Hepatic stellate cell (primary cell): ENCODE measurements at places on chromosomes 7 and 10.

GRCh38 chr7:137915266-137915665, 68.5 kb upstream of the DGKI start:
- no peak for DNase-seq

- peak; percentile 42 for DNase-seq
Measured at GRCh38 chr10:119742947-119743648, 17.2 kb downstream of the INPP5F start.

DNA sequence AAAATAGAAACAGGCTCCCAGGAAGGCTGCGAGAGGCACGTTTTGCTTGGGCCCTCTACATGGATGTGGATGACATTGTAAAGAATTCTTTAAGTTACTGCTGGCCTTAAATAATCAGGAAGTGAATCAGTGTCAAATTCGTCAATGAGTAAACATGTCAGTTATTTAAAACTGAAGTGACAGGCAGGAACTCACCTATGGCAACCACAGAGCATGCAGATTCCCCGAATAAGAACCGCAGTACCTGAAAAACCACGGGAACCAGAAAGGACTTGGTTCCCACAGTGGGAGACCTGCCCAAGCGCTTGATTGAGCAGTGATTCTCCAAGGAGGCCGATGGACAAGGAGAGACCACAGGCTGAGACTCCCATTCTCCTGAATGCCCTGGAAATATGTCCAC, 351.2 kb upstream of the AKR1E2 start:
- no peak for DNase-seq

- DNase-seq = no peak
Measured at GRCh38 chr7:4307316-4308204, 374.5 kb upstream of the FOXK1 start.

GRCh38 chr7:102908676-102909075, 4.1 kb upstream of the LRRC17 start:
- DNase-seq = no peak

DNA sequence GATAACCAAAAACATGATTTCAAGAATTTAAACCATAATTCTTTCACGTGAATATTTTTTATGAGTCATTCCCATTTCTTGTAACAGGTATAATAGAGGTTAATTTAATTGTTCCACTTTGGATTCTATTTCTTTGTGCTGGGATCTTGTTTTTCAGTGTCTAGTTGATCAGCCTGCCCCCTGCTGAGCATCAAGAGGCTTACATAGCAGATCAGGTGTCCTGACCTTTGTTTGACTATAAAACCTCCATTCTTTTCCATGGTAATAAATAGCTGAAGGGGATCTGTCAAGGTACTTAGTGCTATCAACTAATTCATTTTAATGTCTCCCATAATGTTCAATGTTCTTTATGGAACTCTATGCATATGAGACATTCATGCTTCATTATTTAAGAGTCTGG, 4.9 kb downstream of the COL17A1 start:
- no peak for DNase-seq

DNA sequence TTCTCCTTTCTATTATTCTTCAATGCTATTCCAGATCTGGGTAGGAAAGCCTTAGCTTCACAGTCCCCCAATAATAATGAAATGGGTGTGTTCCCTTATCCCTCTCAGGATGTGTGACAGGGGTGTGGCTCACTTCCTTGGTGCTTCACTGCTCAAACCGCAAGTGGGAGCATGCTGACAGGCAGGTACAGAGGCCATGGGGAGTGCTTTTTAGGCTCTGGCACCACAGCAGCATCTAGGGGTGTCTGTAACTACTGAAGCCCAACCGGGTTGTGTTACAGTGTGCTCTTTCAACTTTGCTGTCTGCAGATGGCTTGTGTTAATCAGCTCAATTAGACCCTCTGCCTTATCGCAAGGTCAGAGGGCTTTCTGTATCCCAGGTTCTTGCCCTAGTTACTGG, 79.4 kb upstream of the CYP2C9 start:
- DNase-seq = no peak

GRCh38 chr10:86348321-86349210, 18.0 kb downstream of the GRID1 start:
- DNase-seq = no peak

GRCh38 chr7:45645141-45645969, 71.2 kb downstream of the ADCY1 start:
- DNase-seq = no peak

- DNase-seq = no peak
Measured at GRCh38 chr7:92632791-92633190, 42.6 kb upstream of the FAM133B start.

DNA sequence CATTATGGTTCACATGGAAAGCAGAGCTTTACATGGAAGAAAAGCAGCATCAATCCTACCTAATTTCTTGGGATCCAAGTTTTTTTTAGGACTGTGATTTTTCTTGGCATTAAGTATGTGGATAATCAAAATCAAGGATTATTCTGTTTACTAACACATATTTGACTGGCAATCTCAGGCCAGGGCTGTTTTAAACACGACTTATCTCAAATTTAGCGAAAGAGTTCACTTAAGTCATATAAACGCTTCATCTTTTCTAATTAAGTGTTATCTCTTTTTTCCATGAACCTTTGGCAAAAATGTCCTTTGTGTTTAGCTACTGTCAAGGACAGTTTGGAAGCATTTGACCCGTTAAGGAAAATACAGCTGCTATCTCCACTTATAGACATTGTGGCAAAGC, 92.0 kb downstream of the GNAI1 start:
- DNase-seq = no peak

DNA sequence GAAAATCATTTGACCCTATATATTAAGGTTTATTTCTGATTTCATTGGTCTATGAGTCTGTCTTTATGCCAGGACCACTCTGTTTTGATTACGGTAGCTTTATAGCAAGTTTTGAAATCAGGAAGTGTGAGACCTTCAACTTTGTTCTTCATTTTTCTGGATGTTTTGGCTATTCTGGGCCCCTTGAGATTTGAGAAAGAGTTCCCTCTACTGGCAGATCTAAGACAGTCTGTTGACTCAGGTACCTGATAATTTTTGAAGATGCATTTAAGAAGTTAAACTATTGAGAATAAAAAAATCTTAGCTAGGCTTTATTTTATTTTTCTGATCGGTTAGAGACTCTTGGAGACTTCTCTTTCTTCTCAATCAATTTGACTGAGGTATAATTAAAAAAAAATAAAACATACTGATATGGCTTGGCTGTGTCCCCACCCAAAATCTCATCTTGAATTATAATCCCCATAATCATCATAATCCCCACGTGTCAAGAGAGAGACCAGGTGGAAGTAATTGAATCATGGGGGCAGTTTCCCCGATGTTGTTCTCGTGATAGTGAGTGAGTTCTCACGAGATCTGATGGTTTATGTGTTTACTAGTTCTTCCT, 209.2 kb downstream of the SNX10 start:
- DNase-seq = no peak

GRCh38 chr7:143384661-143385631, 3.8 kb downstream of the ZYX start:
- no peak for DNase-seq

- DNase-seq = no peak
Measured at GRCh38 chr7:102077081-102077480, 209.6 kb upstream of the SH2B2 start.

DNA sequence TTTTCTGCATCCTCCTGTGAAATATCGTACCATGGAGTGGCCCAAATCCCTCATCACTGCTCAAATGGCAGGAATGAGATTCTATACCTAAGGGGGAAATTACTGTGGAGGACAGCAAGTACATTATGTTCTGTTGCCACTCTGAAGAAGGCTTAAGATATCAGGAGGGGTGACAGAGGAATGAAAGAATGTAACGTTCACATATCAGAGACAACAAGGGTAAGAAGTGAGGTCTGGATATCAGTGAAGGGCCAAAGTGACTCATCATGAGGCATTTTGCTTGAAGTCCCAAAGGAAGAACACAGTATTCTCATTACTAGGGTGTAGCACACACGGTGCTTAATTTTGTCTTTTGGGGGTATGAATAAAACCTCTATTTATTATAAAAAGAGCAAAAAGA, 71.5 kb upstream of the SLC13A1 start:
- no peak for DNase-seq

GRCh38 chr10:89377705-89378637, at the start of gene IFIT1B:
IFIT1B (plus strand) TSS chr10:89378056; CDS start chr10:89378136, 80 bp downstream.
- no peak for DNase-seq

DNA sequence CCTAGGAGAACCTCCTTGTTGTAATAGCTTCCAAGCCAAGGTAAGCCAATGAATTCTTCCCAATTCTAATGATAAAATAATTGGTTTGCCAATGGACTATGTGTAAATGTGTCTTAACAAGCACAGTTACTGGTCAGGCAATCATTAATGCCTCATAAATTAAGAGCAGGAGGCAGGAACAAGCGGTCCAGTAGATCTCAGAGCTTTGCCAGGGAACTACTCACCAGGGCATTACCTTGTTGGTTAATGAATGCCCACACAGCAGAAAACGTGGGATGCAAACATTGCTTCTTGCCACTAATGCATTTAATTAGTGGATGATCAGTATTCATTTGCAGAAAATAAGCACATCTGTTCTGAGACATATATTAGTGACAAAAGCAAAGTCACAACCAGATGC, 26.7 kb upstream of the ZNF800 start:
- DNase-seq = no peak

DNA sequence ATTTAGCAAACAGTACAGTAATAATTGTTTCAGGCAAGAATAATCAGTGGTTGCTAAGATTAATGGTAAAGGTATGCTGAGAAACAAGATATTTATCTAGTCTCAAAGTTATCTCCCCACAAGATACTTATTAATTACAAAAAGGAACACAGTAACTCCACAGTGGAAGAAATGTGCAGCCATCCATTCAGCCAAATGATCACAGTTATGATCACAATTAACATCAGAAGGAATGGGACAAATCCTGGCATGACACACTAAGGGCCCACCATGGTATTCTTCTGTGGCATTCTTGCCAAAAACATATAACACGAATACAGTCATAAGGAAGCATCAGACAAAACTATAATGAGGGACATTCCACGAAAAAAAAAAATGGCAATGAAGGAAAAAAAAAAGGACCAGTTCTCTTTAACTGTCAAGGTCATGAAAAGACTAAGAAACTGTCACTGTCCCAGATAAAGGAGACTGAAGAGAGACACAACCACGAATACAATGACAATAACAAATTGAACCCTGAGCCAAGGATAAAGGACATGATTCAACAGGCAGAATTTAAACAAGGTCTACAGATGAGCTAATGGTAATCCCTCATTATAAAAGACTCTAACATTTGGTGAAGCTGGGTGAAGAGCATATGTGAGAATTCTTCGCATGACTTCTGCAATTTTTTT, 20.9 kb downstream of the NUDCD3 start:
- DNase-seq = no peak

GRCh38 chr7:107678110-107678753, 17.6 kb downstream of the SLC26A4 start:
- DNase-seq = no peak

DNA sequence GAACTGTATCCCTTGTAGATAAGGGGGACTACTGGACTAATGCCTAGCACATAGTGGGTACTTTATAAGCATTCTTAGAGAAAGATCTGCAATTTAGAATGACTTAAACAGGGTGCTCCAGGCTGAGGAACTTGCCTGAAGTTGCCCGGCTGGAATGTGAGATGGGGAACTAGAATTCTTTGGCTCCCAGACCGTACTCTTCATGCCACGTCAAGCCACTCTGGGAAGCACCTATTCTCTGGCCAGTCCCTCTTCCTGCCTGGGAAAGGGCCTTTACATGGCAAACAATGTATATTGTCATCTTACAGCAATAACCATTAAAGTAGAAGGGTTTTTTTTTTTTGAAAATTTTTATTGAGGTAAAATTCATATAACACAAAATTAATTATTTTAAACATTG, 34.5 kb downstream of the ATXN7L1 start:
- DNase-seq = no peak

DNA sequence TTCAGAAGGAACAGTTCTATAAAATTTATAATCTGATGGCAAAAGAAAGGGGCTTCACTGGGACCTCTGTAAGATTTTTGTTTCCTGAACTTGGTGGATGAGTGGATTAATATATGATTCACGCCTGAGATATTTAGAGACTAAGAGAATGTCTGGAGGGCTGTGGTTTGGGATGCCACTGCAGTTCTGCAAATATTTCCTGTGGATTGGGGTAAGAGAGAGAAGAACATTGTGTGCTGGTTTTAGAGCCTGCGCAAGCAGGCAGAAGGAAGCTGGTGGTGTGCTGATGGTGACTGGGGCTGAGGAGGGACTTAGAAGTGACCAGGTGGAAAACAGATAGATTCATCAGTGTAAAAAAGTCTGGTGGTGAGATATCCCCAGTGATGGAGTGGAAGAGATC, 87.0 kb downstream of the SUGCT start:
- DNase-seq = peak; percentile 75

DNA sequence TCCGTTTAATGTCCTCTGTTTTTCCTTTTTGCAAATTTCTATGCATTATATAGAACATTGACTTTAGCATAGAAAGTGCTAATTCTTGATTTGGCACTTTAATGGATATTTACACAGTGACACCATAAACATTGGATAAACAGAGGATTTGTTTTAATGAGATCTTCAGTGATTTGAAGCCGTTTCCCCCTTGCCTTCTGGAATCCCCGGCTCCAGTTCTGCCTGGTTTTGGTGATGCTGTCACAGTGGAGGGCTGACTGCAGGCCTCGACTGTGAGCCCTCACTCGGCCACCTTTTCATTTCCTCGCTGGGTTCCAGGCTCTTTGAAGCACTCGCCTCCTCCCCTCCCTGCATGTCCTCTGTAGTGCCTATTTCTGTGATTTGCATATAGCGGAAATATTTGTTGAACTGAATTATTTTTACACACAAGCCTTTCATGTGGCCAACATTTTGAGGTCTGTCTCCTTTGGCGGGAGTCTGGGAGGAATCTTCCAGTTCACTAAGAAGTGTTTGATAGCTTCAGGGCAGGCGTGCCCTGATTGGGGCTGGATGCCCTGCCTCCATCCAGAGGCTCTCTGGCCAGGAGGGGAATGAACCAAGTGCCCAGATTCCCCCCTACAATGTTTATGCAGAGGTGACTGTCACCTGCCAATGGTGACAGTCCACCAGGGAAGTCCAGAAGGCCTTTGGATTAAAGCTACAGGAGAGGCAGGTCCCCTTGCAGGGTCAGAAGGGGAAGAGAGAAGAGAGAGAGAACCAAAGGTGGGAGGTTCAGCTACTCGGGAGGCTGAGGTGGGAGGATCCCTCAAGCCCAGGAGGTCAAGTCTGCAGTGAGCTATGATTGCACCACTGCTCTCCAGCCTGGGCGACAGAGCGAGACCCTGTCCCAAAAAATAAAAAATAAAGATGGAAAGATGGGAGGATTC, 67.5 kb downstream of the CUX1 start:
- DNase-seq = no peak

GRCh38 chr7:15143121-15143520, 240.6 kb upstream of the DGKB start:
- DNase-seq = no peak
